WTC11 (cell line): ENCODE measurements at places on chromosomes 5 and 9.

GRCh38 chr5:106880656-106881055, 790.1 kb downstream of the EFNA5 start:
- no peak for DNase-seq

GRCh38 chr9:122226758-122227574, 1.8 kb downstream of the LHX6 start:
- peak; percentile 57 for DNase-seq

- DNase-seq: no peak
Measured at GRCh38 chr9:128109050-128109709, 18.3 kb downstream of the PTGES2 start.

DNA sequence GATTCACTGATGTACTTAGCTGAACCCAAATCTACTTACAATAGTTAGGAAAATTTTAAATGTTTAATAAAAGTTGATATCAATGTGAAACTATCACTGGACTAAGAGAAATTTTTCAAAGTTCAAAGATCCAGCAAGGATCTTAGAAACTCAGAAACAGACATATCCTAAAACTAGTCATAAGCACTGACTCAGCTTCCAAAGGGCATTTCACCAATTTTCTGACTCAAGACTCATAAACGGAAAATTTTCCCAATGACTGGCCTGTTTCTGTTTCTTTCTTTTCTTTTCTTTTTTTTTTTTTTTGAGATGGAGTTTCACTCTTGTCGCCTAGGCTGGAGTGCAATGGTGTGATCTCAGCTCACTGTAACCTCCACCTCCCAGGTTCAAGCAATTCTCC, 66.6 kb downstream of the CDC14B start:
- DNase-seq: no peak

- DNase-seq: no peak
Measured at GRCh38 chr5:97071101-97071500, 71.3 kb downstream of the LIX1 start.

GRCh38 chr9:134887686-134888602, 7.3 kb downstream of the FCN2 start:
- peak; percentile 5 for DNase-seq

DNA sequence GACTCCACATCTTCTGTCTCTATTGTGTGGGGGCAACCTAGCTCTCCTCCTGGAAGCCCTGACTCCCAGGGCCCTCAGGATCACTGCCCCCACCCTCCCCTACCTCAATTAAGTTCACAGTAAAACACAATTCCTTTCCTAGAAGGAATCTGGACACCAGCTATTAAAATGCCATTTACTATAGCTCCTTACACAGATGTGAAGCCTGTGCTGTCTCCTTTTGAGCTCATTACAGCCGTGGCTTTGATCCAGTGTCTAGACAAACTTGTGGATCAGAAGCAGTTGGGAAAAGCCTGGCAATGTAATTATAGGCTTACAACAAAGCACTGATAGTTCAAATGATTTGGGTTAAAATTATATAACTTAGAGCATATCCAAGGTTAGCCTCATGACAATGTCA, 107.0 kb upstream of the SMIM23 start:
- no peak for DNase-seq

DNA sequence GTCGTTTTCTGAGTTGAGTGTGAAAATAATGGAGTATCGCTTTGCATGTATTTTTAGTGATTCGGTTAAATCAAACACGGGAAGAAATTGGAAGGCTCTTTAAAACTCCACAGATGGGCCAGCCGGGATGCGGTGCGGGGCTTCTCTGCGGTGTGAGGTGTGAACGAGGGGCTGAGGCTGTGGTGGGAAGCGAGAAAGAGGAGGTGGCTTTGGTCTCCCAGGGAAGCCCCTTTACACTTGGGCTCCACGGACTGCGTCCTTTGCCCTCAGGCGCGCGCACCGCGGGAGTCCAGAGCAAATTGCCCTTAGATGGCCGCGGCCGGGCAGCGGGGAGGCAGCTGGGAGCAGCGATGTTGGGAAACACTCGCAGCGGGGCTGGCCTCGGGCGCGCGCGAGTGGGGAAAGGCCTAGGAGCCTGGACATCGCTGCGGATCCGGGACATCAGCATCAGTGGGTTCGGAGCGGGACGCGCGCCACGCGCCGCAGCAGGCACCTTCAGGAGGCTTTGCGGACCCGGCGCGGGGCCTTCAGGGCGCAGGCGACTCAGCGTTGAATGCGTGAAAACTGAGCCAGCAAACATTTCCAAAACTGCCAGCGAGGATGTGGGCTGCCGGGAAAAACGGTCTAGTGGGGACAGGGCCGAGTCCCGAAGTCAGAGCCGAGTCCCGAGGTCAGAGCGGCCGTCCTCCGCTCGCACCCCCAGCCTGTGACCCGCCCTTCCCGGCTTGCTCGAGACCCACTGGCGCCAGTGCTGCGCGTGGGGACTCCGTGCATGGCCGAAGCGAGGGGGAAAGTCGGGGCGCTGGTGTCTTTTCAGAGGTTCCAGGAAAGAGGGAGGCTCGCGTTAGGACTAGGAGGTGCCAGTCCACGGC, 6.5 kb downstream of the IRX1 start:
- peak; percentile 42 for DNase-seq

DNA sequence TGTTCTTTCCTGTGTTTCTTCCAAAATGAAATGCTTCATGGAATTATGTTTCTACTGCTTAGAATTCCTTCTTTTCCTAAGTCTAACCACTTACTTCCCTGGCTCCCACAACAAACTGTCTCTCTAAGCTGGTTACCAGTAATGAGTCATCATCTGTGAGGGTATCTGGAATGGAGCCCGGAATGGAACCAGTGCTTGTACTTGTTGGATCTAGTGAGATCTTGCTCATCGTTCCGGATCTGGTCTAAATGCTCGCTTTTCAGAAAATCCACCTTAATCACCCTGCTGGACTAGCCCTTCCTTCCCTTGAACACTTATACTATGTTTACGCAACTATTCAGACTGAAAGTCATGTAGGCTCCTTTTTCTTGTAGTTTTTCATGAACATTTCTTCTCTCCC, 184.8 kb downstream of the PBX3 start:
- no peak for DNase-seq

DNA sequence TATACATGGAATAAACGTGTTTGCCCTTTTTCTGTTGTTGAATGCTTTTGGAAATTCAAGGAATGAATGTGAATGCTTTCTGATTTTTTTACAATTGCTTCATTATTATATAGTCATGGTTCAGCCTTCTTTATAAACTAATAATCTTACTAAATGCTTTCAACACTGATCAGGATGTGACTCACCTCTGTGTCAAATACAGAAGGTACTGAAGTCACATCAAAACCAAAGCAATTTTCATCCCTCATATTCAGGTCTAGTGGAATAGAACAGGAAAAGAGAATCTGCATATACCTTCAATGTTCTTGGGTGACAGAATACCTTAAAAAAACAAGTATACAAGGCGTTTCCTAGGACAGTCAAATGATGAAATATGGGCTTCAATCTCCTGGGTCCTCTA, 170.7 kb downstream of the PDE4D start:
- no peak for DNase-seq

- no peak for DNase-seq
Measured at GRCh38 chr5:44489759-44490158, 100.5 kb upstream of the FGF10 start.

DNA sequence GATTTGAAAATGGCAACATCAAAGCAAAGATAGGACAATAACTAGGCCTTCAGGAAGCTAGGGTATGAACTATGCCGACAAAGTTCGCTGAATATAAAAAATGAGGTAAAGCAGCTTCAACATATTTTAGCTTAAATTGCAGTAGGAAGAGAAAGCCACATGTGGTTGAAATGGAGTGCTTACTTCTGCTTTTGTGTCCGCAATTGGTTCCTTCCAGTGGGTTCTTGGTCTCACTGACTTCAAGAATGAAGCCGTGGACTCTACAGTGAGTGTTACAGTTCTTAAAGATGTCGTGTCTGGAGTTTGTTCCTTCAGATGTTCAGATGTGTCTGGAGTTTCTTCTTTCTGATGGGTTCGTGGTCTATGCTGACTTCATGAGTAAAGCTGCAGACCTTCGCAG, 95.2 kb downstream of the APTX start:
- no peak for DNase-seq

DNA sequence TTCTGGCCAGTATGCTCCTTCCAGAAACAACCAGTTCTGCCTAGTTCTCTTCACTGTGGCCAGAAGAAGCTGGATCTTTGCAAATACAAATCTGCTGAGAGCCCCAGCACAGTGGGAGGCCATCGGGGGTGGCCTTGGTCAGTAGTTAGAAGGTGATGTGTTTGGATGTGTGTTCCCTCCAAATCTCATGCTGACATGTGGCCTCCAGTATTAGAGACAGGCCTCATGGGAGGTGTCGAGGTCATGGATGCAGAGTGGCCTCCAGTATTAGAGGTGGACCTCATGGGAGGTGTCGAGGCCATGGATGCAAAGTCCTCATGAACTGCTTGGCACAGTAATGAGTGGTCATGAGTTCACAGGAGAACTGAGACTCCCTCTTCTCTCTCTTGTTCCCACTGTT, 7.6 kb upstream of the IRX2 start:
- DNase-seq: no peak

DNA sequence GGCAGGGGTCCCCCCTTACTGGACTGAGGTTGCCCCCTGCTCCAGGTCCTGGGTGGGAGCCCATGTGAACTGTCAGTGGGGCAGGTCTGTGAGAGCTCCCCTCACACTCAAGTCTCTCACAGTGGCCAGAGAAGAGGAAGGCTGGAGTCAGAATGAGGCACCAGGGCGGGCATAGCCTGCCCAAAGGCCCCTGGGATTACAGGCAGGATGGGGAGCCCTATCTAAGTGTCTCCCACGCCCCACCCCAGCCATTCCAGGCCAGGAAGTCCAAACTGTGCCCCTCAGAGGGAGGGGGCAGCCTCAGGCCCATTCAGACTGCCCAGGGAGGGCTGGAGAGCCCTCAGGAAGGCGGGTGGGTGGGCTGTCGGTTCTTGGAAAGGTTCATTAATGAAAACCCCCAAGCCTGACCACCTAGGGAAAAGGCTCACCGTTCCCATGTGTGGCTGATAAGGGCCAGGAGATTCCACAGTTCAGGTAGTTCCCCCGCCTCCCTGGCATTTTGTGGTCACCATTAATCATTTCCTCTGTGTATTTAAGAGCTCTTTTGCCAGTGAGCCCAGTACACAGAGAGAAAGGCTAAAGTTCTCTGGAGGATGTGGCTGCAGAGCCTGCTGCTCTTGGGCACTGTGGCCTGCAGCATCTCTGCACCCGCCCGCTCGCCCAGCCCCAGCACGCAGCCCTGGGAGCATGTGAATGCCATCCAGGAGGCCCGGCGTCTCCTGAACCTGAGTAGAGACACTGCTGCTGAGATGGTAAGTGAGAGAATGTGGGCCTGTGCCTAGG, at the start of gene CSF2:
Gene CSF2, plus strand, starts transcription at position 559 of the 783 bp plus-strand sequence. Its CDS starts 35 bp downstream, at position 594.
- no peak for DNase-seq

DNA sequence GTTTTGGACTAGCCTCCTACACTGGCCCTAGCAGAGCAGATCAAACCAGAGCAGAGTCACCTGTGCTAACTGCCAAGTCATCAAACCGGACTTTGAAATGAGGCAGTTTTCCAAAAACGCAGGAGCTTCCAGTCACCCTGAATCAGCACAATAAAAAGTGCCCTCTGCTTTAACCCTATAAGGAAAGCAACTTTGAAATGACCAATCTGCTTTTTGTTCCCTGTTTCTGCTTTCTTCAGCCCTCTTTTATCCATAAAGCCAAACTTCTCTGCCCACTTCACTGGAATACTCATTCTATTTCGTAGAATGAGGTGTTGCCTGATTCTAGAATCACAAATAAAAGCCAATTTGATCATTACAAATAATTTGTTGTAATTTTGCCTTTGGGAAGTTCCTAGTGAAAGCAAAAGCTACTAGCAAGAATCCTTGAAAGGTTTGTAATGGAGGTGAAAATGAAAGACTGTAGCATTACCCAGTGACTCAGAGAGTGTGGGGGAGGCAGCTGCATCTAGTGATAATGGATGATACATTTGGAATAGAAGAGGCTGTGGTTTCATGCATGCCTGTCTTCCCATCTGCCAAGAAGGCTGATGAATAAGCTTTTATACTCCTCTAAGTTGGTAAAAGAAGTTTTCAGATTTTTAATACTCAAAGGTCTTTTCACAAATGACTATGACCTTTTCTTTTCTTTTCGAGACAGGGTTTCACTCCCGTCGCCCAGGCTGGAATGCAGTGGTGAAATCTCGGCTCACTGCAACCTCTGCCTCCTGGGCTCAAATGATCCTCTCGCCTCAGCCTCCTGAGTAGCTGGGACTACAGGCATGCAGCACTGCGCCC, 14.9 kb downstream of the SPAAR start:
- no peak for DNase-seq

DNA sequence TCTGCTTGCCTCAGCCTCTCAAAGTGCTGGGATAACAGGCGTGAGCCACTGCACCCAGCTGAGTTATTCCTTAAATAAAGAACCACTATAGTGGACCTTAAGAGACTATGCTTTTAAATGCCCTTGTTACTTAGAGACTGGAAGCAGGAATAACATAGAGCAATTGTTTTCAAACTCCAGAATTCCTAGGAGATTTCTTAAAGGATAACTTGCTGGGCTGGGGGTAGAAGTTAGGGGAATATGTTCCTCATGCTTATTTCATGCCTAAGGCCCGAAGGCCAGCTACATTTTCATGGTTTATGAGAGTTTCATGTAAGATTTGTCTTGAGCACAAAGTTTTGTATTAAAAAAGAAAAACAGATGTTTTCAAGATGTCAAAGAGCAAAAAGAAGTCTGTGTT, 48.2 kb downstream of the CSNK1A1 start:
- no peak for DNase-seq

DNA sequence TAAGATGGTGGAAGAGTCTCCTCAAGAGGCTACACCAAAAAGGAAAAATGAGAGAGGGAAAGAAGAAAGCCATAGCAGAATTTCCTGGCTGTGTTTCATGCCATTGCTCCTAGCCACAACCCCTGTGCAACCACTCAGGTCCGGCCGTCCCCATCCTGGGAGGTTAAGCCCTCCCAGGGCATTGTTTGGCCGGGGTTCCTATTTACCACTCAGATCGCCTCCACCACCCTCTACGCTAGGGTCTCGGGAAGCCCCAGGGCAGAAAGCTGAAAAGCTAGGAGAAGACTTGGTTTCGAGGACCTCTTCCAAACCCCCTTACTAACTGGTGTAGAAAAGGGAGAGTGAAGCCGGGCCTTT, 715 bp downstream of the RC3H2 start:
- DNase-seq: peak; percentile 54

- DNase-seq: no peak
Measured at GRCh38 chr5:143386725-143387124, 16.8 kb downstream of the NR3C1 start.

GRCh38 chr9:137156567-137157375, 13.1 kb downstream of the LRRC26 start:
- peak; percentile 75 for DNase-seq

DNA sequence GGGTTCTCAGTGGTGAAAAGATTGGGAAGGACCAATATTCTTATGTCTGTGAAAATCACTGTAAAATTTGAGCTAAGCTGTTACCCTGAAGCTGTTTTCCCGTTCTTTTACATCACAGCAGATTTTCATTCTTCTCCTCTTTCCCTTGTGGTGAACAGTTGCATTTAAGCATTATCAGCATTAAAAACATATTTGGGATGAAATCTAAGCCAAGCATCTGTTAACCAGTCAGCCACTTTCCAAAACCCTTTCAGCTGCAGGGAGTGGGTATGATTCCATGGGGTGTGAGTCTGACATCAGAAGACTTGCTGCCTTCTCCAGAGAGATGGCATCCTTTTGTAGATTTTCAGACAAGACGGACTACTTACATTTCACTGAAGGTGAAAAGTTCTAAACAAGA, 97.2 kb downstream of the TRIO start:
- DNase-seq: no peak
